RKO (cell line): ENCODE measurements at places on chromosomes 13 and 19.
A peak's percentile ranks its signal among the peaks of the same experiment; 100 is the strongest.

DNA sequence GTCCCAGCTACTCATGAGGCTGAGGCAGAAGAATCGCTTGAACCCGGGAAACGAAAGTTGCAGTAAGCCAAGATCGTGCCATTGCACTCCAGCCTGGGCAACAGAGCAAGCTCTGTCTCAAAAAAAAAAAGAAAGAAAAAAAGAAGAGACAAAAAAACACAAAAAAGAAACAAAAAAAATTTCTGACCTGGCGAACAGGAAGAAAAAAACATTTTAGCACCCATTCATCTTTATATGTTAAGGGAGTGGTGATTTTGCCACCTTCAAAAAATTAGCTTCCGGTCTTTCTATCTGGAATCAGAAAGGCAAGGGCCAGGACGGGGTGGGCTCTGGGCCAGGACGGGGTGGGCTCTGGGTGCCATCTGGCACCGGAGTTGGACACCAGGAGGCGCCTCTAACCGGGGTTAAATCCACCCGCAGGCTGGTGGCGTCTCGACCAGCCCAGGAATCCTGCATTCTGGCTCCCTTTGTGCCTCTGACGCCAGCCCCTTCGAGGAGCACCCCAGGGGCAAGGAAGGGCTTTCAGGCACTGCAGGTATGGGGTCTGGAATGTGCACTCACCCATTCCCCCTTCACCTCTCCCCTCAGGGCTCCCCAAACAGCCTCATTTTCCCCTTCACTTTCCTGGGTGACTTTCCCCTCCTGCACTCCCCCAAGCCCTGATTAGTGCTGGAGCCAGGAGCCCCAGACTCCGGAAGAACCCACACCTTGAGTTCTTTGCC is 10.4 kb upstream of the ZSWIM4 start:
- DNase-seq = peak; percentile 41

GRCh38 chr19:48671446-48671995 is 1.3 kb downstream of the NTN5 start:
- no peak for DNase-seq

DNA sequence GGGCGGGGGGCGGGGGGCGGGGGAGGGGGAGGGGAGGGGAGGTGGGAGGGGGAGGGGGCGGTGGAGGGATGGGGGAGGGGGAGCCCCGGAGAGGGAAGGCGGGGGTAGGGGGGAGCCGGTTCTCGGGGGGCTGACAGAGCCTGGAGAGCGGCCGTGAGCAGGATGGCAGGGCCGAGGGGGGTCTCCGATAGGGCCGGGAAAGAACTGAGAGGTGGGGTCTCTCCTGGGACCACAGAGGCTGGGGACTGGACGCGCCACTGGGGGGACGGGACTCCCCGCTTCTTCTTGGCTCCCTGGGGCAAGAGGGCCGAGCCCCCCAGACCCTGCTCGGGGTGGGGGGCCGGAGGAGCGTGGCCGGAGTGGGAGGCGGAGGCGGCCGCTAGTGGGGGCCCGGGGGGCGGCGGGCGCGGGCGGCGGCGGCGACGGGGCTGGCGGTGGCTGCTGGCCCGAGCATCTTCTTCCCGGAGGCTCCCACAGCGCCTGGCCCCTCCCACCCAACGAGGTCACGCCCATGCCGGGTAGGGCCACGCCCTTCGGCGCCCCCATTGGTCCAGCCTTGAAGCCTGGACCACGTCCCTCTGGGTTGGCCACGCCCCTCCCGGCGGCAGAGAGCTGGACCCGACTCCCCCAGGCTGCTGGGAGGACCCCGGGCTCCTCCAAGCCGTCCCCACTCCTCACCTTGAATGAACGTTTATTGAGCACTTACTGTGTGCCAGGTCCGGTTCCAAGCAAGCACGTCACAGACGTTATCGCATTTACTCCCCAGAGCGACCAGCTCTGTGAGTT is at the start of gene NOVA2:
Gene NOVA2 (minus strand): TSS at position 313 of the 786 bp plus-strand sequence. CDS start 514 bp downstream, outside the sequence.
- DNase-seq = no peak

DNA sequence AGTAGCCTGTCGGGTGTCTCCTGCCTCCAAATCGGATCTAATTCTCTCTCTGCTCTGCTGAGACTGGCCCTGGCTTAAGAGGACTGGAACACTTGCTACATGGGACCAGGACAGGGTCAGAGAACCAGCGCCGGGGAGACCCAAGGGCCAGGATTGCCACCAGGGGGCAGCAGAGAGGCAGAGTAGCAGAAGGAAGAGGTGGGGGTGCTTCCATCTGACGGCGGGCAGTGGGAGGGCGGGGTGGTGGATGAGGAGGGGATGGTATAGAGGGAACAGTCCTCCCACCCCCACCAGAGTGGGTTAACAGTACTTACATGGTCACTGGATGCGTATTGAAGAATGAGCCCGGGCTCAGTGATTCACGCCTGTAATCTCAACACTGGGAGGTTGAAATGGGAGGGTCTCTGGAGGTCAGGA is 11.9 kb downstream of the SELENOW start:
- peak; percentile 73 for DNase-seq

- no peak for DNase-seq
Measured at GRCh38 chr19:56142087-56142787, 1.1 kb downstream of the ZNF444 start.

DNA sequence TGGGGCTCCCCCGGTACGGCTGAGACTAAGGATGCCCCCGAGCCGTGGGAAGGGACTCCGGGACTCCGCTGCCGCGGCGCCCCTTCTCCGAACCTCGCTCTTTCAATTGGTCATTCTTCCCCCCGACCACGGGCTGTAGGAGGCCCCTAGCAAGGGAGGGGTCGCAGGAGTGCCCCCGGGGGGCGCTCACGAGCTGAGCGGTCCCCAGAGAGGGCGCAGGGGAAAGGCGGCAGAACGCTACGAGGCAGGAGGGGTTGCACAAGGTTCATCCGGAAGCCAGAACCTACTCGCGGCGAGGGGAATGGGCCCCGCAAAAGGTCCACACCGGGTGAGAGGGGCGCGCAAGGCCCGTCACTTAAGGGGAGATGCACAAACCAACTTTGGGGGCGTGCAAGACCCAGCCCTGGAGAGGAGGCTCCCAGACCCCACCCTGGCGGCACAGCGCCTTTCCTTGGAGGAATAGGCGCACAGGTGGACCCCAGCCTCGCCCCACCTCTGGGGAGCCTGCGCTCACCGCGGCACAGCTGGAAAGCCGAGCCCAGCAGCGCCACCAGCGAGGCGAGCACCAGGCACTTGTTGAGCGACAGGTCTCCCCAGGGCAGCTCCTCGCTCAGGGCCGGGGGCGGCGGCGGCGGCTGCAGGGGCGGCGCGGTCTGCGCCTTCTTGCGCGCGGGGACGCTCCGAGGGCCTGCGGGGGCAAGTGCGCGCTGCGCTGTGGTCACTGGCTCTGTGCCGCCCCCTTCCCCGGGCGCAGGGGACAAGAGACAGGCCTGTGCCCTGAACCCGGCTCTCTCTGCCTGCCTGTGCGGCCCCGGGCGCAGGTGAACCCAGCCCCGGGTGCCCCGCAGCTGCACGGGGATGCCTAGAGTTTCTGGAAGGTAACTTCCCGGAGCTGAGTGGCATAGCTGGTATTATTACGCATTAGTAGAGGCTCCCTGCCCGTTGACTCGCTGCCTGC is 2.8 kb downstream of the JSRP1 start:
- no peak for DNase-seq

- peak; percentile 69 for DNase-seq
Measured at GRCh38 chr13:101144808-101145419, 271.4 kb downstream of the NALCN start.

DNA sequence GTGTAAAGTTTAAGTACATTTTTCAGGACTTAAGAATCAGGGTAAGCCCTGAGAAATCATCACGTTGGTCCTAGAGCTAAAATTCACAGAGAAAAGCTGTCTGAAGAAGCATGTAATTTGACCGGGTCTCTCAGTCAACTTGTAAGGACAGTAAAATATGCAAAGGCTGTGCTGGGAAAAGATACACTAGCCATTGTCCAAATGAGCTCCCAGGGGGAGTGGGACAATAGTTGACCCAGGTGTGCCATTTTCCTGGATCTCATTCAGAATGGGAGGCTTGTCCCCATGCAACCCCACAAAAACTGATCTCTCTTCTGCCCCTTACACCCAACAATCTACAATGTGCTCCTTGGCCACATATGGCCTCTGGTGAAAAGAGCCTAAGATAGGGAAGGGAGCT is 437.9 kb downstream of the KLF12 start:
- DNase-seq = no peak

DNA sequence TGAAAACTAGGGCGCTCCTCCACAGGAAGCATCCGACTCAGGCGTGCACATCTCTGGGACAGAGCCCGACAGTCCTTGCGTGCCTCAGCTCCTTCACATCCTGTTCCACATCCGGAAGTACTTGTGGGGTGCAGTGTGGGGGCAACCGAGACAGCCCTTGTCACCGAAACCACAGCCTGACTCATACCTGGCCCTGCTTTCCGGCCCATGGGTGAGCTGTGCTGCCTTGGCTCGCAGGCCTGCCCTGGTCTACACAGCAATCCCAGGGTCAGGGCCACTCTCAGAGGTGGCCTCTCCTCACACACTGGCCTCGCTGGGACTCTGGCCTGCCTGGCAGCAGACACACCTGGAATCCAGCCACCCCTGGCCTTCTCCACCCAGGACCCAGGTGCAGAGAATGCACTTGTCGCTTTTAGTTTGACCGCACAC is 100.4 kb downstream of the STK24 start:
- DNase-seq = peak; percentile 96

GRCh38 chr13:44198826-44199225 is 174.8 kb upstream of the SERP2 start:
- no peak for DNase-seq

- DNase-seq = no peak
Measured at GRCh38 chr13:25977216-25977615, 74.6 kb downstream of the SHISA2 start.

DNA sequence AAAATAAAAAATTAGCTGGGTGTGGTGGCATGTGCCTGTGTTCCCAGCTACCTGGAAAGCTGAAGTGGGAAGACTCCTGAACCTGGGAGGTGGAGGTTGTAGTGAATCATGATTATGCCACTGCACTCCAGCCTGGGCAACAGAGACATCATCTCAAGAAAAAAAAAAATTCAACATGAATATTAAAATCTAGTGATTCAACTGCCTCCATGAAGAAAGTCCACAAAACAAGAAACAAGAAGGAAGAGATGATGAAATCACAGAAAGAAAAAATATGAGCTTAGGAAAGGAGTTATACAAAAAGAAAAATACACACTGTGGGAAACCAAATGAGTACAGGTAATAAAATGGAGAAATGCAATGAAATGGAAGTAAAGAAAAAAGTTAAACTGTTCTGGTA is 99.6 kb upstream of the SIAH3 start:
- no peak for DNase-seq

- DNase-seq = no peak
Measured at GRCh38 chr13:110516500-110516899, 45.0 kb downstream of the RAB20 start.

- DNase-seq = no peak
Measured at GRCh38 chr13:94196413-94196812, 283.1 kb downstream of the DCT start.

- peak; percentile 28 for DNase-seq
Measured at GRCh38 chr19:41753159-41753558, 2.2 kb upstream of the CEACAM6 start.

GRCh38 chr19:46015687-46016425 is 7.0 kb downstream of the PGLYRP1 start:
- DNase-seq = no peak

DNA sequence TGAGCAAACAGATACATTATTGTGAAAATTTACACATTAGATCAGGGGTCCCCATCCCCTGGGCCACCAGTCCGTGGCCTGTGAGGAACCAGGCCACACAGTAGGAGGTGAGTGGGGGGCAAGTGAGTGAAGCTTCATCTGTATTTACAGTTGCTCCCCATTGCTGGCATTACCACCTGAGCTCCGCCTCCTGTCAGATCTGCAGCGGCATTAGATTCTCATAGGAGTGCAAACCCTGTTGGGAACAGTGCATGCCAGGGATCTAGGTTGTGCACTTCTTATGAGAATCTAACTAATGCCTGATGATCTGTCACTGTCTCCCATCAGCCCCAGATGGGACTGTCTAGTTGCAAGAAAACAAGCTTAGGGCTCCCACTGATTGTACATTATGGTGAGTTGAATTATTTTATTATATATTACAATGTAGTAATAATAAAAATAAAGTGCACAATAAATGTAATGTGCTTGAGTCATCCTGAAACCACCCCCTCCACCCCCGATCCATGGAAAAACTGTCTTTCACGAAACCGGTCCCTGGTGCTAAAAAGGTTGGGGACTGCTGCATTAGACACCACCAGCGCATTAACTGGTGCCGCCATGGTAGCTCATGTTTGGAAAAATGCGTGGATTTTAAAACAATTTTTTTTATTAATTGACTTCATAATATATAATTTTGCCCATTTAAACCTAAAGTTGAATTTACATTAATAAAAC is 51.7 kb downstream of the DGKH start:
- DNase-seq = no peak

- DNase-seq = no peak
Measured at GRCh38 chr13:50829226-50829625, 14.3 kb downstream of the DLEU7 start.

GRCh38 chr19:17211547-17212446 is 3.4 kb upstream of the USE1 start:
- DNase-seq = no peak

DNA sequence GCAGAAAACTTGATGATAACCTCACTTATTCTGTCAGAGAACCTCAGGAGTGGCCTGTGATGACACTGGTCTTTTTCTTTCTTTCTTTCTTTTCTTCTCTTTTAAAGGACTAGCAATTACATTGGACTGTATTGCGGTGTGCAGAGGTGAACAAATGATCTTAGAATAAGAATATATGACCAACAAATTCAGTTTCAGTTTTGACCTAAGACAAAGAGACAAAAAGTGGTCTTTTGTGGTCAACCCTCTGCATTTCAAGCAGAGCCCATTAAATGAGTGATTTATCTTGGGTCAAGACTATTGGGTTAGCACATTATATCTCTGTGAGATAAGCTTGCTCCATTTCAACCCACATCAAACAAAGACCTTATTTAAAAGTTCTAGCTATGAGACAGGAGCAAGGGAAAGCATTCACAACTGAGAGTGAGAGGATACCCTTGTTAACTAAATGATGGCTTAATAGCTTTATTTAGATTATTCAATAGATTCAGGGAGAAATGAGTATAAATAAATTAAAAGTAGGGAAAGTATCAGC is 644.4 kb downstream of the PCDH9 start:
- no peak for DNase-seq

DNA sequence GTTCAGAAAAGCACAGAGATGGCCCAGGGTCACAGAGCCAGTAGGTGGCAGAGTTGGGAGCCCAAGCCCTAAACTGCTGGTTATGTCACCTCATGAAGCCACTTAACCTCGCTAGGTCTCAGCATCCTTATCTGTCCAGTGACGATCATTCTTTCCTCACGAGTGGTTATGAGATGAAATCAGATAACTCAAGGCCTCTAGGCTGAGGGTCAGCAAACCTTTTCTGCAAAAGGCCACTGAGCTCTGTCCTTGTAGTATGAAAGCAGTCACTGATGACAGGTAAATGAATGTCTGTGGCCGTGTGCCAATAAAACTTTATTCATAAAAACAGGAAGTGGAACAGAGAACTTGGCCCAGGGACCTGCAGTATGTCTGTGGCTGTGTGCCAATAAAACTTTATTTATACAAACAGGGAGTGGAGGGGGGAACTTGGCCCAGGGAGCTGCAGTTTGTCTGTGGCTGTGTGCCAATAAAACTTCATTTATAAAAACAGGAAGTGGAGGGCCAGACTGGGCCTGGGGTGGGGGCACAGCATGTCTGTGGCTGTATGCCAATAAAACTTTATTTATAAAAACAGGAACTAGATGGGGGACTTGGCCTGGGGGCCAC is 71.2 kb downstream of the GNG7 start:
- DNase-seq = peak; percentile 42
